DMS79 (cell line): ENCODE measurements at places on chromosomes 4 and X.

DNA sequence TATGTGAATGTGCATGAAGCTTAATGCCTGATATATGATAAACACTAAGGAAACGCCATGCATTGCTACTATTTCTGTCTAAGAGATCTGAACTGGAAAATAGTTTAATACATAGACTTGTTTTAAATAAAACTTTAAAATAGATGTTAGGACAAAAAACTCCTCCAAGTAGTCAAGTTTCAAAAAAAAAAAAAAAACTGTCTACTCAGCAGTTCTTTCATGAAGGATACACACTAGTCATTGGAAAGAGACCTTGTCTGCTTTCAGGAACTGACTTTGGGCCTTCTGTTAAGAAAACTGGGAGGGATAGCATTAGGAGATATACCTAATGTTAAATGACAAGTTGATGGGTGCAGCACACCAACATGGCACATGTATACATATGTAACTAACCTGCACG lies 138.4 kb downstream of the ANTXR2 start:
- no peak for DNase-seq

GRCh38 chrX:55142919-55143310 lies 54.1 kb downstream of the PAGE2 start:
- DNase-seq: no peak

- peak; percentile 76 for DNase-seq
Measured at GRCh38 chr4:139889264-139889663, 223.6 kb downstream of the MGST2 start.

- DNase-seq: no peak
Measured at GRCh38 chrX:138001226-138001625, 435.3 kb downstream of the ZIC3 start.

GRCh38 chrX:39767446-39767845 lies 330.3 kb downstream of the BCOR start:
- DNase-seq: no peak

DNA sequence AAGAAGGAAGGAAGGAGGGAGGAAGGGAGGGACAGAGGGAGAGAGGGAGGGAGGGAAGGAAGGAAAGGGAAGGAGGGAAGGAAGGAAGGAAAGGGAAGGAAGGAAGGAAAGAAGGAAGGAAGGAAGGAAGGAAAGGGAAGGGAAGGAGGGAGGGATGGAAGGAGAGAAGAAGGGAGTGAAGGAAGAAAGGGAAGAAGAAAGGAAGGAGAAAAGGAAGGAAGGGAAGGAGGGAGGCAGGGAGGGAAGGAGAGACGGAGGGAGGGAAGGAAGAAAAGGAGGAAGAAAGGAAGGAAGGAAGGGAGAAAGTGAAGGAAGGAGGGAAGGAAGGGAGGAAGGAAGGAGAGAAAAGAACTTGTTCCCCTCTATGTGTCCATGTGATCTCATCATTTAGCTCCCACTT lies 465.0 kb downstream of the KCTD8 start:
- no peak for DNase-seq
